Activated CD4-positive, alpha-beta T cell treated with anti-CD3 and anti-CD28 coated beads for 24 hours (primary cell): ENCODE measurements at places on chromosomes 12 and 14.

GRCh38 chr12:2535583-2536204 lies 259.1 kb upstream of the FKBP4 start:
- DNase-seq: no peak

DNA sequence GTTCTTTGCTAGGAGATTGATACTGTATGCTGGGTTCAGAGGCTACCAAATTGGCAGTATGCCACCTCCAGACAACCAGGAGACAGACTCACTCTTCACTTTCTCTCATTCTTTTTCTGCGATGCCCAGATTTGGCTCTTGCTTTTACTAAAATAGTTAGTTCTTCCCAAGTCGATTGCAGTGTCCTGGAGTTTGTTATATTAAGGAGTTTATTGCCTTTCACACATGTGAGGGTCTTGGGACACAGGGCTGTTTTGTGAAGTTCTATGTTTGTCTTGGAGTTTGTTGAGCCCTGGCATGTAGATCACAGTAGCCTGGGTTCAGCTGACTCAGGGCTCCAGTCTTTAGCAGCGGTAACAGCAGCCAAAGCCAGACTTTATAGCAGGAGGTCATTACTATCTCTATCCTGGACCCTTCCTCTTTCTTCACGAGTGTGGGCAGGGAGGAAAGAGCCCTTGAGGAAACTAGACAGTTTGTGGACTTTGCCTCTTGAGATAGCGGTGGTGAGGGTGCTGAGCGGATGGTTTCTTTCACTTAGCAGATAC lies 1.6 kb downstream of the MLEC start:
- DNase-seq: no peak

- peak; percentile 76 for DNase-seq
Measured at GRCh38 chr14:95515596-95516552, 576 bp downstream of the SYNE3 start.

GRCh38 chr12:78560633-78561032 lies 303.9 kb upstream of the SYT1 start:
- no peak for DNase-seq

DNA sequence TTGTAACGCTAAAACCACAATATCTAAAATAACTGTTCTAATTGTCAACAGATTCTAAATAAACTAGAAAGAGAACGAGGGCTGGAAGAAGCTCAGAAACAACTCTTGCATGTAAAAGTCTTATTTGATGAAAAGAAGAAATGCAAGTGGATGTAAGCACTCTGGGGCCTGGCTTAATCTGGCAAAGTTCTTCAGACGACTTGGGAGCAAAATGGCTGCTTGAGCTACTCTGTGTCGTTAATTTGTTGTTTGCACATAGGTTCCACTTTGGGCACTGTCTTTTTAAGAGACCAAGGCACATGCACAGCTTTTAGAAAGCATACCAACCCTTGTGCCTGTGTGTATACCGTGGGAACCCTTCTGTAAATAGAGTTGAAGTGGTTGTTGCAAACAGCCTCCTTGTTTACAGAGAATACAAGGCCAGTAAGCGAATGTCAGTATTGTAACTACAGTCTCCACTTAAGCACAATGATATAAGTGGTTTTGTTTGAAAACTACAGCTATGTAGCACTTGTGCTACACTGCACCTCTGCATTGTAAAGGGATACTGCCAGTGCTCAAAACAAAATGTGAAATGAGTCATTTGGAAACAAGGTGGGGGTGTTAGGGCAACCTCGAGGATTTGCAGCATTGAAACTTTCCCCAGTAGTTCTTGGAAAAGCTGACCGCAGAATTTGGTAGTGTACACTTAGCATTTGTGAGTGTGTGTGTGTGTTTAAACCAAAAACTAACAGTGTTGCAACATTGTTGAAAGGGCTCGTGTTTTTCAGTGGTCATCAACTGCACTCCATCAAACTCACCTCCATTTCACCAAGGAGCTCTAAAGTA lies 154.3 kb downstream of the CEP83 start:
- no peak for DNase-seq

- DNase-seq: no peak
Measured at GRCh38 chr14:68639758-68640574, 152.9 kb downstream of the ZFP36L1 start.
